Stimulated activated CD4-positive, alpha-beta T cell treated with anti-CD3 and anti-CD28 coated beads, Interleukin-12 subunit alpha, Interleukin-12 subunit beta, amount 100 ng/mL, for 4 hours (primary cell): ENCODE measurements at places on chromosomes 5 and 9.

- no peak for DNase-seq
Measured at GRCh38 chr5:153460421-153460820, 30.0 kb upstream of the GRIA1 start.

DNA sequence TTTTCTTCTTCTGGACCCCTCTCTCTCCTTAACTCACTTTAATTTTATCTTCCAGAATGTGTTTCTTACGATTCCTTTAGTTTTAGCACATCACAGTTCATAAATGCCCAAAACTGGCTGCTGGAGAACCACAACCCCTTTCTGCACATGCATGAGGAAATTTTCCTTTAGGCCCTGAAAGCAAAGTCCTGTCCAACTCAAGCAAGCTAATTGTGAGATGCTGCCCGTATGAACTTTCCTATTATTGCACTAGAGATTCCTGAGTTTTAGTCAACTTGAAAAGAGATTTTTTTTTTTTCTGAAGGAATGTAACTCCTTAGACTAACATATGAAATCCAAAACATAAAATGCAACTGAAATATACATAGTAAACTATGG lies 52.1 kb upstream of the DAB2 start:
- DNase-seq, result no peak

DNA sequence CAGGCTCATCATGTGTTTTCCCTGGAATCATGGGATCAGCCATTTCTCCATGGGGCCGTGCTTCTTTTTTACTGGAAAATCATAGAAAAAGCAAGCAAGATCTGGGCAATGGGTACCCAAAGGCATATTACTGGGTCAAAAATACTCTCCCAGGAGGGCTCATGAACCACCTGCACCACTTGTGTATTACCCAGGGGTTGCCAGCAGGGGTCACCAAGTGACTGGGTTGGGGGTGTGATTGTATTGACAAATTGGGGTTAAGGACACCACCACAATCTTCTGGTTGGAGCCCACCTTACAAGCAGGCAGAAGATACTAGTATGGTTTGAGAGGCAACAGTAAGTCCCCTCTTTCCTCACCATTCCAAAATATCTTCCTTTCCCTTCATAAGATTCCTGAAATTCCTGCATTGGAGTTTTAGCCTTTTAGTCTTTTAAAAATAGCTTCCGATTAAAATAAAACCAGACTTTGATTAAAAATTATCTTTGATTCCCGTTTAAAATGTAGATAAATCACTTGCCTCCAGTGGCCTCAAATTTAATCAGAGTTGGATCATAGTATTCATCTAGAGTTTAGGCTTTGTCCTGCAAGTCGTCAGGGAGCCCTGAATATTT lies 603.3 kb downstream of the KIF4B start:
- peak; percentile 28 for DNase-seq

- peak; percentile 65 for DNase-seq
Measured at GRCh38 chr5:458547-459353, 15.8 kb downstream of the EXOC3 start.

DNA sequence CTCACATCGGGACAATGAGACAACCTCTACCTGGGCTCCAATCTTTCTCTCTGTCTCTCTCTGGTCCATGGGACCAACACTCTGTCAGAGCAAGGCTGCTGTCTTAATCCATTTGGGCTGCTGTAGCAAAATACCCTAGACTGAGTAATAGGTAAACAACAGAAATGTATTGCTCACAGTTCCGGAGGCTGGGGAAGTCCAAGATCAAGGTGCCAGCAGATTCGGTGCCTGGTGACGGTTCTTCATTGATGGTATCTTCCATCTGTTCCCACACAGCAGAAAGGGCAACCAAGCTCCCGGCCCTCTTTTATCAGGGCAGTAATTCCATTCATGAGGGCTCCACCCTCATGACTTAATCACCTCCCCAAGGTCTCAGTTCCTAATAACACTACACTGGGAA lies 61.3 kb upstream of the SPOCK1 start:
- DNase-seq, result no peak

- peak; percentile 22 for DNase-seq
Measured at GRCh38 chr5:102865510-102866236, 110.6 kb downstream of the PAM start.

DNA sequence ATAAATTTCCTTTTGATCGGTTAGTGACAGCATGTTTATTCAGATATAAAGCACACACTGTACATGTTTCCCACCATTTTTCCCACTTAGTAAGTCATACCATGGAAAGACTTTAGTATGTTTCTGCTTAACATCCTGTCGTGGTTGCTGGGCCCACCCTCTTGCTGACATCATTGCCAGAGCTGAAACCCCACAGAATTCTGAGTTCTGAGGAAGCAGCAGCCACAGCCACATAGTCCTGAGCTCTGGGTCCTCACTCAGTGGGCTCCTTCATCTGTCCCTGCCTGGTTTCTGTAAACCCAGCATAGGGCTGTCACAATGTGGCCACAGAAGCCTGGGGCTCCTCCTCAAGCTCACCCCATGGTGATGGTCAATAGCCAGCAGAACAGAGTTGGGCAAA lies 441.5 kb downstream of the ENC1 start:
- DNase-seq, result no peak

DNA sequence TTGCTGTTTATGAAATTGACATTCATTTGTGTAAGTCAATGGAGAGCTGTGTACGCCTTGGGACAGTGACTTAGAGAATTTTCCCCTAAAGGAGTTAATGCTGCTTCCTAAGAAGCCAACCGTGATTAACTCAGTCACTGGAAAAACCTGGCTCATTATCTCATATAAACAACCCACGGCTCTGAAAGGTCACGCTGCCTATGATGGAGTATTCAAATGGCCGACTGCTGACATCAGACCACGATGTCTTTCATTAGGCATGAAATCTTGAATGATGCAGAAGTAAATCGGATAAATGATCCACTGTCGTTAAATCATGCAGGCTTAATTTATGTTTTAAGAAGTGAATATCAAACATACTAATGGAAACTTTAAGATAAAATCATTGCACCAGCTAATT lies 603.7 kb downstream of the RAB3C start:
- DNase-seq, result no peak

GRCh38 chr5:58312299-58312698 lies 147.6 kb downstream of the PLK2 start:
- no peak for DNase-seq

DNA sequence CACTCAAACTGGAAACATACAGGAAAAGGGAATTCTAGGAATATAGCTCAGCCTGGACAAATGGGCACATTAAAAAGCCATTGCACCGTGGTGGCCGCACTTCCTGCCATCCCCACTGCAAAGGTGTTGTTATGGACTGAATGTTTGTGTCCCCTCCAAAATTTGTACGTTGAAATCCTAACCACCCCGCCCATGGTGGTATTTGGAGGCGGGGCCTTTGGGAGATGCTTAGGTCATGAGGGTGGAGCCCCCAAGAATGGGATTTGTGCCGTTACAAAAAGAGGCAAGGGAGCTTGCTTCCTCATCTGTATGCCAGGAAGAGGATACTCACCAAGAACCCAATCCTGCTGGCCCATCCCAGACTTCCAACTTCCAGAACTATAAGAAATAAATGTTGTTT lies 1.1 kb upstream of the CMBL start:
- no peak for DNase-seq

DNA sequence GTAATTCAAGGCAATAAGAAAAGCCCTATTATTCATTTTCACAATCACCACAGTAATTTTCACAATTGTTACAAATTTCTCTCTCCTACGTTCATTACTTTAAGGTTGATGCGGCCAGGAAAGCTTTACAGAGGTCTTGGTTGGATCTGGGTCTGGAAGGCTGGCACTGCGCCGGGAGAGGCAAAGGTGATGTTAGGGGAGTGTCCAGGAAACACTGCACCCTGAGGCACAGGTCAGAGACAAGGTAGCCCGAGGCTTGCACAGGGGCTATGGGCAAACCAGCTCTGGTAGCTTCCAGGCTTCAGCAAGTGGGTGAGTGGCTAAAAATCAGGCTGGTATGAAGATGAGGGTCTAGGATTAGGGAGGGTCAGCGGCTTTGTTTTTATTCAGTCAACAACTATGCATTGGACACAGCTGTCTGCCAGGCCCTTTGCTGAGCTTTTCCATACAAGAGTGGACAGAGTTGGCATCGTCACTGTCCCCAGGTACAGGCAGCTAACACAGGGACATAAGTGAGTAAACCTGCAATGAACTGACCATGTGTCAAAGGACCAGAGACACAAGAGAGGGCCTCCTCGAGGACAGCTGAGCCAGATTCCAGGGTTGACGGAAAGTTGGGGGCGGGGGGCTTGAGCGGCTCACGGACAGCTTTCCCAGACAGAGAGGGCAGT lies 12.4 kb upstream of the TENT4A start:
- no peak for DNase-seq

DNA sequence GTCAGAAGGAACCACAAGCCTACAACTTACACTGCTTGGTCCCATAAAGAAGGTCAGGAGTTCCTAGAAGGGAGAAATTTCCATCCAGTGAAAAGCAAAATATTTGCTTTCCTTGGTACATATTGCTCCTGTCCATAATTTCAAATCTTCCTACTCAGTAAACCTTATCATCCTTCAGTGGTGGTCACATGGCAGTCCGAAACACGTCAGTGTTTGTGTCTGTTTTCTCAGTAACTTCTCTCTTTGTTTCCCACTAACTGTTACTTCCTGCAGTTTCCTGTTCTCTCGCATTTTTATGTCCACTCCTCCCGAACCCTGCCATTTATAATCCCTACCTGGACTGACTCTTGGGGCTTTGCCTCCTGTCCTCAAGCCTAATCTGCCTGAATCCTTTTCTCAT lies 129.1 kb downstream of the FANCC start:
- no peak for DNase-seq

GRCh38 chr5:102309586-102309985 lies 13.5 kb upstream of the SLCO4C1 start:
- DNase-seq, result no peak

DNA sequence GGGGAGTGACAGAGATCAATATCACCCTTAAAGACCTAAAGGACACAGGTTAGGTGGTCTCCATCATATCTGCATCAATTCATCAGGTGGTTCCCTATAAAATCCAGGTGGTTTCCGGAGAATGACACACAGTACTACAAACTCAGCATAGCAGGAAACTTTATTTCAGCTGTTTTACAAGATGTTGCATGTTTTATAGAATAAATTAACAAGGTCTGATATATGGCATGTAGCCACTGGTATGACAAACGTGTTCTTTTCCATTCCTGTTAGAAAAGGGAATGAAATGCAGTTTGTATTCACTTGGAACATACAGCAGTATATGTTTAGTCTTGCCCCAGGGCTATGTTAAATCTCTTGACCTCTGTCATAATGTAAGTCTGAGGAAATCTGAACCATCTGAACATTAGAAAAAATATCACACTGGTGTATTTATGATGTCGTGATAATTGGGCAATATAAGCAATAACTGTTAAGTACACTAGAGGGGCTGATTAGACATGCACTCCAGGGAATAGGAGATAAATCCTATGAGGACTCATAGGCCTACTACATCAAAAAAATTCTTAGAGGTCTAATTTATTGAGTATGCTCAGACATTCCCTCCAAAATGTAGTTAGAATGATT lies 42.2 kb upstream of the TNFSF8 start:
- DNase-seq, result no peak

DNA sequence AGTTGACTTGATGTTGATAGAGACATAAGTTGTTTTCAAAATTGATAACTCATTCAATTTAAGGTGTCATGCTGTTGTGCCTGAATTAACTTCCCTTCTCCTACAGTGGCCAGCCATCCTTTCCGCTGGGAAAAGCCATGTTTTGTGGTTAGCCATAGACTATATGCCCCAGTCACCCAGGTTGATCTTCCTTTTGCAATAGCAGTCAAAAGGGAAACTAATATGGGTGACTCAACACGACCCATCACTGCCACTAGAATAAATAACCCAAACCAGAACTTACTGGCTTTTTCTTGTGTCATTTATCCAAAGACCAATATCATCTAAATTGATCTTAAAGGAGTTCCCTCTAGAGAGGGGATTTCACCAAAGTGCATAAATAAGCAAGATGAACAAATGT lies 87.4 kb downstream of the PTCD2 start:
- no peak for DNase-seq

DNA sequence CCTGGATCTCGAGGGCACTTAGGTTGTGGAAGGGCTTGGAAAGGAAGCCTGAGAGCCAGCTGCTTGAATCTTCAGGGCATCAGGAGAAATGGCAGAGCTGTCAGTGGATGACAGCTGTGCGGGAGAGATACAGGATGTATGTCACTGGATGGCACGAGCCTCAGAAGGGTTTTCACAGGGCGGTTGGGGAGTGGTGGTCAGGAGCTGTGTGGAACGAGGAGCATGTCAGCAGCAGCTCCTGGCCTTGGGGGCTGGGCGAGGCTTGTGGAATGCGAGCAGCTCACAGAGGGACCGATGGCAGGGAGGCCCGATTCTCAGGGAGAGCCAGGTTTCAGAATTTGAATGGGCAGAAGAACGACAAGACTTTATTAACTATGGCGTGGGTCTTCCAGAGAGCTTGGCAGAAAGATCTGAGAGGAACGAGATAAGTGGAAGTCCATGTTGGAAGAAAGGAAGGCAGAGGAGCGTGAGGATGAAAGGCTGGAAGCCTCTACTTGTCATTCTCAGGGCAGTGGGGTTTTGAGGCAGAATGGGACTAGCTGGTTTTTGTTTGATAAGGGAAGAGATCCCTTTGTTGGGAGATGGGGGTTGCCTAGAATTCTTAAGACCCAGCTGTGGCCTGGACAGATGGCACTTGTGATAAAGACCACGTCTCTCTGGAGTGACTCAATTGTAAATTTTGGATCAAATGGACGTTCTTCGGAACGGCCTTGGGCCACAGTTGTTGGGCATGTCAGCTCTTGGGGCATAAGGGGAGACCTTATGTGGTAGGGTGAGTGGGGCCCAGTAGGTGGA lies 60.3 kb downstream of the SNX30 start:
- no peak for DNase-seq

DNA sequence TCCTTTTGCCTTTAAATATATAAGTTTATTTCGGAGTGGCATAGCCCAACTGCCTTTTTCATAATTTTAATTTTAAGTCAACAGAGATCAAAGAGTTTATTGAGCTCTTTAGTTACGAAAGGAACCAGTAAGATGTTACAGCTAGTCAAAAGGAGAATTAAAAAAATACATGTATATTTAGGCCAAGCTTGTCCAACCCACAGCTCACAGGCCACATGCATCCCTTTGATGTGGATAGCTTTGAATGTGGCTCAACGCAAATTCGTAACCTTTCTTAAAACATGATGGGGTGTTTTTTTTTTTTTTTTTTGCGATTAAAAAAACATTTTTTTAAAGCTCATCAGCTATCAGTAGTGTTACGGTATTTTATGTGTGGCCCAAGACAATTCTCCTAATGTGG lies 50.2 kb upstream of the IL31RA start:
- no peak for DNase-seq

DNA sequence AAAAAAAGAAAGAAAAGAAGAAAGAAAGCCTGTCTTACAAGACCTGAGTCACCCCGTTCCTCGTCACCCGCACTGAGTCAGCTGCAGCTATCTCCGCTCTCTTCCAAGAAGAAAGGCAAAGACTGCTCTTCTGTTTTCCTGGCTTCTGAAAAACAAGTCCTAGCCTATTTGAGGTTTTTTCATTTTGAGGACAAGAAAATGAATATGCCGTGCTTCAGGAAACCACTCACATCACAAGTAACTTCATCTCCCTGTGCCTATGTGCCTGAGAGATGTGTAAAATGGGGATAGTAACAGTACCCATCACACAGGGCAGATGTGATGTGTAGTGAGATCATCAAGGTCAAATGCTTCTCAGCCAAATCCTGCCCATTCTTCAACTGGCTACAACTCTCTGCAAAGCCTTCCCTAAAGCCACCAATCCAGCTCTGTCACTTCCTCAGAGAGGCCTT lies 78.4 kb downstream of the GLDC start:
- DNase-seq, result peak; percentile 5
